ENCODE measurements at places on chromosomes 7 and 10.

- no peak for DNase-seq
These were observed 493.2 kb upstream of the AUTS2 start for GRCh38 chr7:69105092-69105491.

DNA sequence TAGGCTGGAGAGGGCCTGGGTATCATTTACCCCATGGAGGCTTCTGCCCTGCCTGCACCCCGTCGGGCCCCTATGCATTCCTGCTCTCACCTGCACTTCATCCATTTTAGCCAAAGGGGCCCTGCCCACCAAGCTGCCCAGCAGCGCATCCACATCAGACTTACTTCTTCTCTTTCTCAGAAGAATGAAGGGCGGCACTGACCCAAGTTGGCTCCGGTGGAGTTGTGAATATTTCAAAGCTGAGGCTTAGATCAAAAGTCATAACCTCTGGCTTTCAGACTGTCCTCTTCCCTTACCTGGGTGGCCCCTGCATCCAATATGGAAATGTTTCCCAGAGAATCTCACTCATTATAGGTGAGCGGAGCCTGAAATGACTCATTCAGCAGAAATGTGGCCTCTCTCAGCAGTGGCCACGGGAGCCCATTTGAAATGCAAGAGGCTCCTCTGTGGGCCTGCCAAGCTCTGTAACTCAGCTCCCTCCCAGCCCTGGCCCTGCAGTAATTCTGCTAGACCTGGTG is 117.6 kb upstream of the TCF7L2 start:
- no peak for DNase-seq

DNA sequence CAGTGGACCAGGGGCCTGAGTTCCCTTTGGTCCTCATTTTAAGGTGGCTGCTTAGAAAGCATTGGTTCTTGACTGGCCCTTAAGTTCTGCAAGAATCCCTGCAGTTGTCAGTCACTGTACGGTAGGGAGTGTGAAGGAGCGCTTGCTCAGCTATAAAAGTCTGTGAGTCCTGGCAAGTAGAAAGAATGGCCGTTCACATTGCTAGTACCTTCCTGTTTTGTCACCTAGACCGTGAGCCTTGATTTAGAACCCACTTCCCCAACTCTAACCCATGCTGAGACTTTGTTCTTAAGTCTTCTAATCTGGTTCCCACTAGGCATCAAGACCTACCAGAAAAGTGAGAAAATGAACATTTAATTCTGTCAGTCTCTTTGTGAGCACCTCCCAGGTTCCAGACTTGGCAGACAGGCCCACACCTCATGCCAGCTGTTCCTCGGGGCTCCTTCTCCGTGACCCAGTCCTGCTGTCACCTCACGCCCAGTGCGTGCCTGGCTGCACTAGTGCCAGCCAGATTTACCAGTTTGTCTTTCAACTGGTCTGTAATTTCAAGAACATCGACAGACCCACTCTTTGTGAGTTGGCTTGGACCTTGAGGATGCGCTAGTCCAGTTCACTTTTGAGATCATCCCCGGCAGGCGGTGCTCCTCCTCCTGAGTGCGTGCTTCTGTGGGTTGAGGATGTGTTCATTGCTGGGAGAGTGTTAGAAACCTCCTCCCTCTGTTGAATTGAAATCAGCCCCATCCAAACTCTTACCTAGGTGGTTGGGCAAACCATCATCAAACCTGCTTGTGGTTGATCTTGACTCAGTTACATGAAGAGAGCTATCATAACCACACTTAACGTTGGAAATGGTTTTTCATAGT is 78.5 kb downstream of the SHH start:
- DNase-seq = no peak

- no peak for DNase-seq
These were observed 6.3 kb upstream of the PILRB start for GRCh38 chr7:100351657-100352058.

DNA sequence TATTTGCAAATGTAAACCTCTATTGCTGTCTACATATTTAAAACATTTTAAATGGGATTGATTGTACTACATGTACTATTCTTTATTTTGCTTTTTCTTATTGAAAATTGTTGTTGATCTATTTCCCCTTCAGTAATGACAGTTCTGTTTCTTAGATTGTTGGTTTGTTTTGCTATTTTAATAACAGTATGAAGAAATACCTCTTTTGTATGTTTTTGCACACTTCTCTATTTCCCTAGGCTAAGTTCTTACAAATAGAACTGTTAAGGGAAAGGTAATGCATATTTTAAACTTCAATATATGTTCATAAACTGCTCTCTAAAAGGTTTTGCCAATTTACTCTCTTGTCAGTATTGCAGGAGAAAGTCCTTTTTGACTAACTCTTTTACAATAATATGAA is 195.0 kb upstream of the PRPS1L1 start:
- no peak for DNase-seq

DNA sequence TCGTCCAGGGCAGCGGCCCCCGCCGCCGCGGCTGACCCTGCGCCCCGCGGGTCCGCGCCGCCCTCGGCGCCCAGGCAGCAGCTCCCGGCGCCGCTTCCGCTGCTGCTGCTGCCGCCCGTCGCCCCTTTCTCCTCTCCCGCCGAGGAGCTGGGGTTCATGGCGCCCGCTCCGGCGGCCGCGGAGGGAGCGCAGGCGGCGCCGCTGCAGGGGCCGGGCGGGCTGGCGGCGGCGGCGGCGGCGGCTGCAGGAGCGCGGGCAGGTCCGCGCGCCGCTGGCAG is 286 bp downstream of the DGKI start:
- no peak for DNase-seq

- DNase-seq = no peak
These were observed 436.0 kb downstream of the HTR7 start for GRCh38 chr10:90421874-90422273.

DNA sequence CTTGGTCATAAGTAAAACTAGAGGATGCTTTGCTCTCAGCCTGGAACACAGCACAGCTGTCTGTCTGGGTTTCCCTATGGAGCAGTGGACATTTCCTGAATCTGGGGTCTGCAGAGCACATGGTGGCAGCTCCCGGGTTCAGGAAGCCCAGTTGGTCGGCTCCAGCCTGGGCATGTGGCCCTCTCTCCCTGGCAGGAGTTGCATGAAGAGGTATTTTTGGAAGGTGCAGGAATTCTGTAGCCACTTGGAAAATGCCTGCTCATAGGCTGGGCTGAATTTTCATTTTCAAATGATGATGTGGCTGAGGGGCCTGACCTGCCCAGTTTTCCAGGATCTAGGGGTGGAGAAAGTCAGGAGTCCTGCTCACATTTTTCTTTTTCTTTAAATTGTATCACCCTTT is 6.7 kb upstream of the TPST1 start:
- no peak for DNase-seq

- DNase-seq = no peak
These were observed 658.1 kb upstream of the MGMT start for GRCh38 chr10:128808921-128809440.

GRCh38 chr7:9842301-9842700 is 1131.4 kb upstream of the PHF14 start:
- no peak for DNase-seq

DNA sequence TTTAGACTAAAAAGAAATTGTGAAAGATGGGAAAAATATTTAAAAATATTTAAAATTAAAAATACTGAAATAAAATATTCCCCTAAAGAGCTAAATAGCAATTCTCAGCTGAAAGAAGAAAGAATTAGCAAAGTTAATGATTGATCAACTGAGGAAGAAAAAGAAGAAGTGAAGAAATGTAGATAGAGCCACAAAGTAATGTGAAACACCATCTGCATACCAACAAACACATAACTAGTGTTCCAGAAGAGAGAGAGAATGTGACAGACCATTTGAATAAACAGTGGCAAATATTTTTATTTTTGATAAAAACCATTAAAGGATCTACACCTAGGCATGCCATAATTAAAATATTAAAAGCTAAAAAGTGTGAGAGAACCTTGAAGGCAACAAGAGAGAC is 784.5 kb upstream of the ZWINT start:
- DNase-seq = no peak

- no peak for DNase-seq
These were observed 185.7 kb upstream of the TMEM72 start for GRCh38 chr10:44725404-44725803.

- DNase-seq = no peak
These were observed 78.9 kb downstream of the ADAM12 start for GRCh38 chr10:126309228-126309883.

DNA sequence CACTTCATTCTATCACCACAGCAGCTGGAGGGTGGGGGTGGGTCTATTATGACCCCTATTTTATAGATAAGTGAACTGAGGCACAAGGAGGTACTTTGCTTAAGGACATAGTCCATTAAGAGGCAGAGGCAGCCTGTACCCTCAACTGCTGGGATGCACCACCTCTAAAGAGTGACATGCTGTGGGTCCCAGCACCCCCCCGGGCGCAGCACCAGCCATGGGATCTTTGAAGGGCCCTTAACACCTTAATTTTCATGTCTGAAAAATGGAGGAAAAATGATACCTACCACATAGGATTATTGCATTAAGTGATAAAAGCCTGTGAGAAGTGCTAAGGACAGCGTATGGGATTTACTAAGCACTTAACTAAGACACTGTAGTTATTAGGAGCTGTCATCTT is 15.4 kb downstream of the ADCYAP1R1 start:
- no peak for DNase-seq

- DNase-seq = no peak
These were observed 348.9 kb upstream of the BMPER start for GRCh38 chr7:33556472-33556871.

- DNase-seq = no peak
These were observed 17.3 kb upstream of the BNIP3 start for GRCh38 chr10:131998845-131999681.

DNA sequence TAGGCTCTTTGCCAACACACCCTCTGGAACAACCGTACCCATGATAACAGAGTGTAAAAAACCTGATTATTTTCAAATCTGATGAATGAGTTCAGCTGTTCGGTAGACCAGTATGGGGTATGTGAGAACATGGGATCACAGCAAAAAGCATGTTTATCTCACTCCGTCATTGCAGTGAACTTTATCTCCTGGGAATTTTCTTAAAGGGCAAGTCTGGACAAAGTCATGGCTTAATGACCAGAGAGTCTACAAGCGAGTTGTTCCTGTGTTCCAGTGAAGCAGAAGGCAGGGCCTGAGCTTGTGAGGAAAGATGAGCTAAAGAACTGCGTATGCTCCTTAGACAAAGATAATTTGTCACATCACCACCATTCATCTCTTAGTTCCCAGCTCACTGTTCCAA is 219.7 kb downstream of the TRIL start:
- DNase-seq = no peak

DNA sequence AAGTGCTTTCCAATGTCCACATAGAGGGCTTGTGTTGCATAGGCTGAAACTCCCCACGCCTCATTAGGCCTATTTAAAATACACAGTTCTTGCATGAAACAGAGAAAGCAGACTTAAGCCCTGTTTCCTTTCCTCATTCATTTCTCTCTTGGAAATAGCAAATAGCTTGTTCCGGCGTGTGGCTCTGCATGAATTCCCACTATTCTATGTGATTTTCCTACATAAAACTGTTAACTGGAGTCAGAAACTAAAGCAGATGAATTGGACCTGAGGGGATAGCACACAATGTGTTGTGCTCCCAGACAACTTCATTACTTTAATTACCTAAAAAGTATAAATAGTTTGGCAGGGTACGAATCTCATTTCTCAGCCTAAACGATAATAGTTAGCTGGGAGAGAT is 981.5 kb downstream of the SORCS1 start:
- no peak for DNase-seq

DNA sequence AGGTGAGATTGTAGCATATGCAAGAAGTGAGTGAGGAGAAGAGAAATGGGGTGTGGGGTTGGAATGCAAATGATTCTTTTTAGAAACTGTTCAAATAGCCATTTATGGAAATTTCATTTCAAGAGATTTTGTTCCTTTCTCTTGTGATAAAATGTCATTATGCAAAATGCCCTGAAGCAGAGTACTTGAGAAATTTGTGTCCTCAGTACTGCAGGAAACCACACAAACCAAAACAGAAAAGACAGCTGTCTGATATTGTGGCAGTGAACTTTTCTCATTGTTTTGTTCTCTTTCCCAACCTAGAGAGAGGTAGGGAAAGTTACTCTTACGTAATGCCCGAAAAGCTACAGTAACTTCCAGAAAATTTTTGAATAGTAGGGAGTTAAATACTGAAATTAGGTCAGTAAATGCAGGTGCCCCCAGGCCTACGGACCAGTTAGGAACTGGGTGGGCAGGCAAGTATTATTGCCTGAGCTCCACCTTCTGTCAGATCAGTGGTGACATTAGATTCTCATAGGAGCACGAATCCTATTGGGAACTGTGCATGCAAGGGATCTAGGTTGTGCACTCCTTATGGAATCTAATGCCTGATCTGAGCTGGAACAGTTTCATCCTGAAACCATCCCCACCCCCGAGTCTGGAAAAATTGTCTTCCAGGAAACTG is 34.0 kb downstream of the DLD start:
- no peak for DNase-seq

- no peak for DNase-seq
These were observed 55.2 kb downstream of the GSAP start for GRCh38 chr7:77360969-77361368.

GRCh38 chr7:106424476-106425016 is 139.8 kb upstream of the NAMPT start:
- no peak for DNase-seq

DNA sequence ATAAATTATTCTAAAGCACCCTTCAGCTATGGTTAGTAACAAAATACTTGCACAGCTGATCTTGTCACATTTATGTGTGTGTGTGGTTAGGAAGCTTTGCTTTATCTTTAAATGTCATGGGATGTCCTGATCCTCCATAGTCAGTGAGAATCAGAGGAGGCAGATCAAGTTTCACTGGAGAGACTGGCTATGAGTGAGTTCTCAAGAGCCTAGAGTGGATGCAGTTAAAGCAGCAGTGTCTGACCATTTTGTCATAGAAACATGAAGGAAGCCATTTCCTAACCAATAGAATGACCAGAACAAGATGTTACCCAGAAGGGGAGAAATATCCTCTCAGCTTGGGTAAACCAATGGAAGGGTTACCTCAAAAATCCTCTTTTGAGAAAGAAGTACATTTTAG is 207.2 kb upstream of the DKK1 start:
- DNase-seq = no peak

GRCh38 chr7:92794831-92795230 is 41.5 kb downstream of the CDK6 start:
- DNase-seq = no peak

GRCh38 chr7:21916629-21917028 is 29.1 kb downstream of the CDCA7L start:
- DNase-seq = no peak

Measured in eye (tissue), 1 donor.